ENCODE measurements at places on chromosomes 5 and 9.

DNA sequence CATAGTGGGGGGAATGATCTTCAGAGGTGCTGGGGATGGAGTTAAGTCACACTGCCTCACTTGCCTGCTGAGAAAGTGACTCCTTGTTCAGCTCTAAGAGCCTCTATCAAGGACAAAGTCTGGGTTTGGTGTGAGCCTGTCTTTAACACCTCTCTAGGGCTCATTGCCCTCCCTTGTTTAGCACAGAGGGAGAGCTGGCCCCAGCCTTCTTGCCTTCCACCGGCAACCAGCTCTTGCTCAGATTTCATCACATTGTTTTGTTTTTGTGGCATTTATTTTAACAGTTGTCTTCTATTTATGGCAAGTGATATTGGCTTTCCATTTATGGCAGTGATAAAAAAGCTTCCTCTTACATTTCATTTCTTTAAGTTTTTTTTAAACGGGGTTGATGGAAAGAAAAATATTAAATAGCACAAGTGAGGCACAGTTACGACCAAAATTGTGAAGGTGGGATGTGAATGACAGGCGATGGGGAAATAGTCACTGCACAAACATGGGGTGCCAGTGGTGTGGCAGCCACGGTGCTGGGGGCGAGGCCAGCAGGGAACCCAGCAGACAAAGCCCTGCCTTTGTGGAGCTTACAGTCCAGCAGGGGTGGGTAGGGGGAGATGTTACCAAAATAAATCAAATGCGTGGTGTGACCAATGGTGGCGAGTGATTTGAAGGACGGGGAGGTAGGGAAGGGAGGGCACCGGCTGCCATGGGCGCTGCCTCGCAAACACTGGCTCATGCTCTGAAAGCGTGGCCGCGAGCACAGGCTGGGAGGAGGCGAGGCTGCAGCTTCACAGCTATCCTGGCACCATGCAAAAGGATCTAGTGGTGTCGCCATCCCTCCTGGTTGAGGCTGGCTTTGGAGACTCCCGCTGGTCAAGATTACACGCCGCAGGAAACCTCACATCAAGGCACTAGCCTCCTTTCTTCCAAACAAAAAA is 21.2 kb upstream of the UNC5A start:
- DNase-seq, result no peak

DNA sequence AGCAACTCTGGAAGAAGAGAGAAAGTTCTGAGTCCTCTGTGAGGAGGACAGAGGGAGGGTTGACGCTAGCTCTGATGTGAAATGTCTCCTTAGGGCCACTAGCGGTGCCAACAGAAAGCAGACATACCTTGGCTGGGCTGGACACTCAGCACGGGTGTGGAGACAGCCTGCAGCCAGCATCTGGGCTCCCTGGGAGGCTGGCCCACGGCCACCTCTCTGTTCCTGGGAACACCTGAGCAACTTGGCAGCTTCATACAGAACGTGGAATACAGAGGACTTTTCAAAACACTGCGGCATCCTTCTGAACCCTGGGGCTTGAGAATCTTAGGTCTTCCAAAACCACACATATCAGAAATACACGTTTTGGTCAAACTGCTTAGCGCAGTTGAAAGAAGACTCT is 269.1 kb downstream of the FSTL4 start:
- DNase-seq, result no peak

GRCh38 chr9:72038890-72039410 is 21.5 kb downstream of the C9orf57 start:
- peak; percentile 17 for DNase-seq

- DNase-seq, result no peak
Measured at GRCh38 chr5:116315531-116315930, 230.7 kb downstream of the COMMD10 start.

GRCh38 chr5:8907168-8907868 is 638.6 kb downstream of the SEMA5A start:
- no peak for DNase-seq

- DNase-seq, result peak; percentile 33
Measured at GRCh38 chr9:104927912-104928740, at the start of gene ABCA1. Gene ABCA1 (minus strand): TSS chr9:104928155. CDS start chr9:104903679, 24,476 bp downstream.

- DNase-seq, result no peak
Measured at GRCh38 chr9:14769230-14769571, 46.7 kb upstream of the CER1 start.

GRCh38 chr9:130451004-130451390 is 6.2 kb downstream of the ASS1 start:
- no peak for DNase-seq
